ENCODE measurements at places on chromosomes 7 and 10. TPM values are rescaled to one million over a fixed set of nuclear protein-coding genes. Genes with fewer than 3 reads are reported as not detected.

Gene PILRB
- 11.6 TPM for total RNA-seq

Gene VGF
- 0.08 TPM for total RNA-seq

Gene PSPH
- total RNA-seq: 9.7 TPM

Gene MACC1
- 0.13 TPM for total RNA-seq

GRCh38 chr7:31699050-31699449, 12.0 kb downstream of the PPP1R17 start:
- DNase-seq: no peak

DNA sequence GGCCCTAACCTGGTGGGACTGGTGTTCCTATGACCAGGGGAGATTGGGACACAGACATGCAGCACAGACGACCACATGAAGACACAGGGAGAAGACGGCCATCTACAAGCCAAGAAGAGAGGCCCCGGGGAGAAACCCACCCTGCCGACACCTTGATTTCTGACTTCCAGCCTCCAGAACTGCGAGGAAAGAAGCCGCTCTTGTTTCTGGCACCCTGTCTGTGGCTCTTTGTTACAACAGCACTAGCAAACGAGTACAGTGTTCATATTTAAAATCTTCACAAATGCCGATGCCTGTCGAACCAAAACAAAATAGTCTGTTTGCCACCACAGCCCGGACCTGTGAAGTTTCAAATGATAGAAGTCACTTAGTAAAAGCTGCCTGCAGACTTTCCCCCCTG, 132.3 kb downstream of the ACTR3B start:
- no peak for DNase-seq

DNA sequence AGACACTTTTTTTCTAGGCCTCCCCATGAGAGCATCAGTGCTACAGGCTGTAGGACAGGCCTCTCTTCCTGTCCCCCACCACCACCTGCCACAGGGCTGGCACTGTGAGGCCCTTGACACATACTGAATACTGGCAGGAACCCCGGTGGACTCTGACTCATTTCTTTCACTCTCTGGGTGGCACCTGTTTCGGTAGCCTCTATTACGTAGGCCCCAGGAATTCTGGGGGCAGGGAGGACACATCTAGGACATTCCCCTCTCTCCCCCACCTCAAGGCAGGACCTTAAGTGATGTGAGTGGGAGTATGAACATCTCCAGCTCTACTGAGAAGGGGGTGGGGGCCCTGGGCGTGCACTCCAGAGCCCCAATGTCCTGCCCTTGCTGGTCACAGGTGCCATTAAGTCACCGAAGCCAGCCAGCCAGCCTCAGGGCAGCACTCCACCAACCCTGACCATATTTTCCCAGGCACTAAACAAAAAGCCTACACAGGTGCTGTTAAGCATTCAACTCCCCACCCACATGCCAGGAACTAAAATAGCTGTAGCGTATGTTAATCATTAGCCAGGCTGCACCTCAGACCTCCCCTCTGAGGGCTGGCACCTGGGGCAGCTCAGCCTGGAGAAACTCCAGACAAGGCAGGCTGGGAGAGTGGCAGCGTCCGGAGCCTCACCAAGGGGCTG, 8.9 kb downstream of the ANXA11 start:
- DNase-seq: no peak

DNA sequence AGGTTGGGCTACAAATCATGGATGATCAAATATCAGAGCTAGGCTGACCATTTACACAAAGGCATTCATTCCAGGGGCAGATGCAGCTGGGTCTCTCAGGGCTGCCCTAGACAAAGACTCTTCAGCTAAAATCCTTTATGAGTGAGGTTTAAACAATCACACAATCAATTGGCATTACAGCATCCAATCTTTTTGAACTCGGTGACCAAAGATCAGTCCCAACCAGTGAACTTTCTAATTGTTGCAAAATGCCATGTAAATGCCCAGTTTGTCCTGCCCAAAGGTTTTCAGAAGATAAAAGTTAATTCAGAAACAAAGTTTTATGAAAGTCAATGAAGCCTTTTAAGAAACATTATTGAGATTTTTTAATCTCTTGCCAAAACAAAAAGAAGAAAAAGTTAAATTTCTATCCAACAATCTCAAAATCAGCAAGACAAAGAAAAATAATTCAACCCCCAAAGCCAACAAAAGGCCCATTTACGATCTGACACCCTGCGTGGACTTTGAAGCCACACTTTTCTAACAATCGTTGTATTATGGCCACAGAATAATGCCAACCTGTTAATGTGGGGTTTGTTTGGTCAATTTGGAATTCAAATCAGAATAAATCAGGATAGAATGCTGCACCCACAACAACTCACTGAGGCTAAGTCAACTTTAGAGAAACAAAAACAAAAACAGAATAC, 40.9 kb downstream of the GPR37 start:
- no peak for DNase-seq

DNA sequence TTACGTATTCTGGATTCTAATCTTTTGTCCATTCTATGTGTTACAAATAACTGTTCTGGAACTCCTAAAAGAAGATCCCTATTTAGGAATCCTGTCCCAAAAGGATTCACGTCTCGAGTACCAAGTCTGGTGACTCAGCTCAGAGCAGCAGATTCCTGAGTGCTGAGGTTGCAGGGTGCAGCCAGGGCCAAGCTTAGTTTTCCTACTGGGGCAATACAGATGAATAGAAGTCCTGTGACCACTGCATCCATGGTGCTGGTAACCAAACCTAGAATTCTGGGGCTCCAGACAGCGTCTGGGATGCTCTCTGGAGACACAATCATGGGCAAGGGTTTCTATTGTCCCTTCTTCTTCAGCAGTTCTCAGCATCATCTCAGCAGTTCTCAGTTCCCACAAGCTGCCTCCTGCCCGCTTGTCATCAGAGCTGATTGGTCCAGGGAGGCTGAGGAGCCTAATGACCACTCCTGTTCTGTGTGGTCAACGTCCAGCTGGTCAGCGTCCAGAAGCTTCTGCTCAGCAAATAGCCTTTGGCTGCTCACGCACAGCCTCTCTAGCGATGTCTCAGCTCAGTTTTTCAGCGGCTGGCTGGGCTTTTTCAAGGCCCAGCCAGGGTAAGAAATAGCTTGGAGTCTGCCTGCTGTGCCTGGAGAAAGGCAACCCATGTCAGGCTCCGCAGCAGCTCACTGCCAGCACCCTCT, 50.4 kb upstream of the C7orf33 start:
- no peak for DNase-seq

- DNase-seq: no peak
These were observed 19.2 kb upstream of the OR6B1 start for GRCh38 chr7:143980746-143981510.

Data from cardiac septum (tissue), 1 donor.